Cardiac muscle cell (in vitro differentiated cells and primary cell): ENCODE measurements at places on chromosomes 7 and 10. TPM values are rescaled to one million over a fixed set of nuclear protein-coding genes. Genes with fewer than 3 reads are reported as not detected.

Gene PCGF5
- total RNA-seq, result 13.8 and 19.8 TPM in 2 replicates

Gene FOXP2
- total RNA-seq, result 1.5 and 2.7 TPM in 2 replicates

Gene AKR1D1
- total RNA-seq, result 0.28 TPM in 1 of 2 replicates, not detected in the other

Gene ZNF398
- 18.2 and 22.1 TPM in 2 replicates for total RNA-seq

DNA sequence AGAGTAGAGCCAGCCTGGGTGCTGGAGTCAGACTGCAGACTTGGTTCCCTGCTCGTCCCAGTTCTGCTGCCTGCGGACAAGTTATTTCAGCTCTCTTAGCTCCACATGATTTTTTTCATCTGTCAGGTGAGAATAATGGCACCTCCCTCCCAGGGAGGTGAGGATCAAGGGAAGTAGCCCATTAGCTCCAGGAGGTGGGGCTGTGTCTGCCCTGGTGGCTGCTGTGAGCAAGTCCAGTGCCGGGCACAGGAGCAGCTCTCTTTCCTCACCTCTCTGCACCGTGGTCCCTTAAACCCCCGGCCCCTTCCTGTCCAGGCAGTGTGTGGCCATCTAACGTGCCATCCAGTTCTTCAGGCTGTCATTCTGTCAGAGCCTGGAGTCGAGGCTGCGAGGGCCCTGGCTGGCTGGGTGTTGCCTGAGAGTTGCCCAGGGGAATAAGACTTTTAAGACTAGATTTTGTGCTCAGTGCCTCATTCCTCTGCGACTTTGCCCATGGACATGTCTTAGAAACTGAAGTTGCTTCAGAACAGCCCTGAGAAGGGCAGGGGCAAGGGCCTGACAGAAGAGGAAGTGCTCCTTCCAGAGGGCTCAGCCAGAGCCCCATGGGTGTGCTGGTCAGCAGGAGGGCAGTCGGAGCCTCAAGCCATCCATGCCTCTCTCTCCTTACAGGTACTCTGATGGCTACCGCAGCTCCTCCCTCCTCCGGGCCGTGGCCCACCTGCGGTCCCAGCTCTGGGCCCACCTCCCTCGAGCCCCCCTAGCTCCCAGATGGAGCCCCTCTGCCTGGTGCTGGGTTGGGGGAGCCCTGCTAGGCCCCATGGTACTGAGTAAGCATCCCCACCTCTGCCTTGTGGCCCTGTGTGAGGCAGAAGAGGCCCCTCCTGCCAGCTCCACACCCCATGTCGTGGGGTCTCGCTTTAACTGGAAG is 5.0 kb downstream of the ABCB8 start:
- no peak for DNase-seq

DNA sequence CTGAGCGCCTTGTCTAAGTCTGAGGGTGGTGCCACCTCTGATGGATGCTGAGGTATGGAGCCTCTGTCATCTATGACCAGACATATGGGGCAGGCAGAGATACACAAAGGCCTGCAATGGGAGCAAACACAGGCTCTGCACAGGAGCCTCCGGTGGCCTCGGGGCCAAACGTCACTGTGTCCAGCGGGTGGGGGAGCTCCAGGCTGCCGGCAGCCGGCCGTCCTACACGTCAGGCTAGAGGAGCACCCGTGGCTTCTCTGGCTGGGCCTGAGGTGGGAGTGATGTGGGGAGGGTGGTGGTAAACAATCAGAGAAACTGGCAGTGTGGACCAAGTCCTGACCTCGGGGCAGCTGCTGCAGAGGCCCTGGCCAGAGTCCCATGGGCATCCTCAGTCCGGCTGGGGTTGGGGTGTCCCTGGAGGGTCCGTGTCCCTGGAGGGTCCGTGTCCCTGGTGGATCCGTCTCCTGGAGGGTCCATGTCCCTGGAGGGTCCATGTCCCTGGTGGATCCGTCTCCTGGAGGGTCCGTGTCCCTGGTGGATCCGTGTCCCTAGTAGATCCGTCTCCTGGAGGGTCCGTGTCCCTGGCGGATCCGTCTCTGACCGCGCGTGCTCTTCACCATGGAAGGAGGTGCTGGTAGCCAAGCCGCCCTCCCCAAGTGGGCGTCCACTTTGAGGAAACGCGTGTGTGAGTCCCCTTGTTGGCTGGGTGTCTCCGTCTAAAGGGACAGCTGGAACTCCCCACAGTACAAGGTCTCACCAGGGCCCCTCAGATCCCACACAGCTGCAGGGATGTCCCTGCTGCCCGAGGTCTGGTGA is 24.2 kb upstream of the FAM20C start:
- DNase-seq, result no peak

GRCh38 chr7:129989466-129989865 is 36.7 kb upstream of the UBE2H start:
- DNase-seq, result peak; percentile 10

DNA sequence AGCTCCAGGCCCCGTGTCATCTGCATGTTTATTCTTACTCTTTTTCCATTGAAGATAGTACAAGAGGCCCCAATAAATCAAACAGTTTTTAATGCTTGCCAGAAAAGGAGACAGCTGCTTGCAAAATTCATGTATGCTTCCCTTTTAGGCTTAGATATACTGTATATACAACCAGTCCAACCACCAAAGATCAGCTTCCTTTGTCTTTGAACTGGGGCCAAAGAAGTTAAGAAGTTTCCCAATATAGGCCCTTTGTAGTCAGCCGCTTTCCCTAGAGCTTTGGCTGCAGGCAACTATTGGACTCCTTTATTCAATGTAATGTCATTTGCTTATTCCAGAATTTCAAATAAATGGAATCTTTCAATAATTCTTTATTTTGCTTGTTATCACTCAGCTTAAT is 1395.0 kb downstream of the GATA3 start:
- DNase-seq, result no peak

GRCh38 chr7:35729061-35729783 is 34.3 kb upstream of the HERPUD2 start:
- no peak for DNase-seq

- no peak for DNase-seq
Observed at GRCh38 chr10:22303461-22303860, 12.7 kb upstream of the COMMD3 start.

GRCh38 chr7:8035647-8036518 is 67.3 kb downstream of the GLCCI1 start:
- DNase-seq, result peak; percentile 50

- no peak for DNase-seq
Observed at GRCh38 chr7:22571766-22572165, 71.8 kb upstream of the STEAP1B start.

GRCh38 chr10:31014161-31014875 is 17.3 kb downstream of the ZNF438 start:
- no peak for DNase-seq

GRCh38 chr7:70764701-70765208 is 367.2 kb upstream of the GALNT17 start:
- no peak for DNase-seq

DNA sequence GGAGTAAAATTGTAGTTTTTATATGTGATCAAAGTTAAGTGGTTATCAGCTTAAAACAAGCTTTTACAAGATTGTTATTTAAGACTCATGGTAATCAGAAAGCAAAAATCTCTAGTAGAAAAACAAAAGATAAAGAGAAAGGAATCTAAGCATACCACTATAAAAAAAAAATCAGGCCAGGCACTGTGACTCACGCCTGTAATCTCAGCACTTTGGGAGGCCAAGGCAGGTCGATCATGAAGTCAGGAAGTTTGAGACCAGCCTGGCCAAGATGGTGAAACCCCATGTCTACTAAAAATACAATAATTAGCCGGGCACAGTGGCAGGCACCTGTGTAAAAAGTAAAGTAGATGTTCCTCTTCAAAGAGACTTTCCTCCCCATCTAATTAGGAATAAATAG is 265.9 kb upstream of the NRP1 start:
- DNase-seq, result peak; percentile 45

DNA sequence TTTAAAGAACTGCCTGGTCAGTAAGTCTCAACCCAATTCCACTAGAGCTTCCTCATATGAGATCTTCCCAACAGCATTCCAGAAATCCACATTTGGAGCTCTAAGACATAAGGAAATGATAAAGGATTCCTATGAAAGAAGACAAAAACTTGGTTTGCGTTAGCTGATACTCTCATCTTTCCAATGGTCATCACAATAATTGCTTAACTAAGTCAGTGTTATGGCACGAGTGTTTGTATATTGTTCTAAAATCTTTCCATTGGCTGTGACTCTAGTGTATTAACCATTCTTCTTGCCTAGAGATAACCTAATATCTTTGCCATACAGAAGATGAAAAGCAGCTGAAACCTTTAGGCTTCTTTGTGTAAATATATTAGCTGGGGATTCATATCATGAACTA is 289.0 kb downstream of the SNX13 start:
- peak; percentile 18 for DNase-seq

DNA sequence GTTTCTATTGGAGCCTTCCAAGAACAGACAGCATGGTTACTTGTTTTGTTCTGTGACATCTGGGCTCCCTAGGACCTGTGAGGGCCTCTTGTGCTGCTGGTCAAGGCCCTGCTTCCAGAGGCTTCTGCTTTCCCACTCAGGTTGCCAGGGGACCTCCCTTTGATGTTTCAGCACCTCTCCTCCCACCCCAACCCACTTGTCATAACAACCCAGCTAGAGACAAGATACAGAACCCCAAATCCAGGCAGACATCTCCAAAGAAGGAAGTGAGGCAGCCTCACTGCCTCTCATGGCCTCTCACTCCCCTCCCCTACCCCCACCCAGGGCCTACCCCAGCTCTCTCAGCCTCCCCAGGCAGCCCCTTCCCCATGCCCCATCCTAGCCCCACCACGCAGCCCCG is 11.3 kb downstream of the NFKB2 start:
- DNase-seq, result no peak

GRCh38 chr10:95364342-95364741 is 73.5 kb upstream of the PDLIM1 start:
- no peak for DNase-seq

- DNase-seq, result no peak
Observed at GRCh38 chr10:132110111-132110521, 44.4 kb downstream of the JAKMIP3 start.

DNA sequence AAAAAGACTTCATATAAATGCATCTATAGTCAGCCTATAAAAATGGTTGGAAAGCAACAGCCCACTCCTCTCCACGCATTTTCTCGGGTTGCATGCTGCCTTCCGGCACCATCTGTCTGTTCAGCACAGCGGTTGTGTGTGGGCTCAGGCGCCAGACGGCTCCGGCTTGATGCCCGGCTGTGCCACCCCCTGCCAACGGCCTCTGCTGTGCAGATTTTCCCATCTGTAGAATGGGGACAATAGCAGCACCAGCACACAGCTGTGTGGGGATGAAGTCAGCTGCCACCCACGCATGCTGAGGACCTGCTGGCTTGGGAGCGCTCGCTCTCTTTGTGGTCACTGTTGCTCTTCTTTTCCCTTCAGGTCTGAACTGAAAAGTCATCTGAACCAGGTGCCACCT is 19.5 kb downstream of the PRKAG2 start:
- no peak for DNase-seq

DNA sequence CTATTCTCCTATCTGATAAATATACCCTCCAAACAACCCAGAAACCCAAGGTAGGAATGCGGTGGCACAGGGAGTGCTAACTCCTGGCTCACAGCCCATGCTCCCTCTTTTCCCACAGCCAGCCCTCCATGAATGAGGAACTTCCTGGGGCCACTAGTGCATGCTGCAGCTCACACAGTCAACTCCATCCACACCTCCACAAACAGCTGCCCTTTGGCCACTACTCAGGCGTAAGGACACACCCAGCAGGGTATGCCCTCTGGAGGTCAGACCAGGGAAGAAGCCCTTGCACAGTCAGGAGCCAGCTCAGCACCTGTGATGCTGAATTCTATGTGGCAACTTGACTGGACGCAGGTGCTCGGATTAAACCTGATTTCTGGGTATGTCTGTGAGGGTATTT is 85.2 kb upstream of the PIK3CG start:
- peak; percentile 28 for DNase-seq

DNA sequence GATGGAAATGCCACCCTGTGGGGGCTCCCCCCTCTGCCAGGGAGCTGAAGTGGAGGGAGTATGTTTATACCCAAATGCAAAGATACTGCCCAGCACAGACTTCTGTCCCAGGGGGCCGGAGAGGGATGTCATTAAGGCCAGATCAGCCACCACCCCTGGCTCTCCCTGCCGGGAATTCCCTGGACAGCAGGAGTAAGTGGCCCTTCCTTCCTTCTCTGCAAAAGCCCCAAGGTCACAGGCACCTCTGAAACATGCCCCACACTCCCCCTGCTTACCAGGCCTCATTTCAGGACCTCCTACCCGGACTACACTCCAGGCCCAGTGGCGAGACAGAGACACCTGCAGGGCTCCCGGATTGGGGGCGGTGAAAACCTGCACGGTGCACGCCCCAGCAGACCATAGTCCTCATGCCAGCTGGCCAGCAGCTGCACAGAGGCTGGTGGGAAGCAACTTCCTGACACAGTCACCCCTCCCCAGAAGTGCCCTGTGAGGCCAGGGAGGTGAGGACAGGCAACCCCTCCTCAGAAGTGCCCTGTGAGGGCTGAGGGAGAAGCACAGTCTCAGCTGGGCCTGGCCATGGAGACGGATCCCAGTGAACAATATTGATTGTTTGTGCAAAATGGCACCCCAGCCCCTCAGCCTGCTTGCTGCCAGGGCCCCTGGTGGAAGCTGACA is 33.0 kb upstream of the RET start:
- DNase-seq, result no peak

DNA sequence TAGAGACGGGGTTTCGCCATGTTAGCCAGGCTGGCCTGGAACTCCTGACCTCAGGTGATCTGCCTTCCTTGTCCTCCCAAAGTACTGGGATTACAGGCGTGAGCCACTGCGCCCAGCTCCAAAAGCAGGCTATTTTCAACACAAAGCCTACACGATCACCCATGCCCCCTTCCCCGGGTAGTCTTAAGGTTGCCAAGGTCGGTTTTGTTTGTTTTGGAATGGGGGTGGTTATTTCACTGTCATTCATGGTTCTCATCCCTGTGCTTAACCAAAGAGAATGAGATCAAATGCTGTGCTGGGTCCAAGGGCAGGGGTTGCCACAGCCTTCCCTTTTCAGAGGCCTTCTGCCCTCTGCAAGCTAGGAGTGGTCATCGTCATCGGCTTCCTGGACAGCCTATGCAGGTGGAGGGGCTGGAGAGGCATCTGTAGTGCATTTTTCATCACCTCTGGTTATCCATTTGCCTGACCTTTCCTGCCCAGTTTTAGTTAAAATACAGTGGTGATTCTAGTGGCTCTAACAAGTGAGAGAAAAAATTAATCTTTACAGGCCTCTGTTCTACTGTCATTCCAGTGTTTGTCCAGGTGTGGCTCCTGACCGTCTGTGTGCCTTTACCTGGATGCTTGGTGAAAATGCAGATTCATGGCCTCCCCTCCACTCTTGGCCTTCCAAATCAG is 11.4 kb downstream of the BLVRA start:
- no peak for DNase-seq
